Aorta (tissue), 5 donors: ENCODE measurements at places on chromosomes 3 and 15.

- no peak for DNase-seq
These were observed 10.3 kb downstream of the PKM start for GRCh38 chr15:72220687-72221086.

DNA sequence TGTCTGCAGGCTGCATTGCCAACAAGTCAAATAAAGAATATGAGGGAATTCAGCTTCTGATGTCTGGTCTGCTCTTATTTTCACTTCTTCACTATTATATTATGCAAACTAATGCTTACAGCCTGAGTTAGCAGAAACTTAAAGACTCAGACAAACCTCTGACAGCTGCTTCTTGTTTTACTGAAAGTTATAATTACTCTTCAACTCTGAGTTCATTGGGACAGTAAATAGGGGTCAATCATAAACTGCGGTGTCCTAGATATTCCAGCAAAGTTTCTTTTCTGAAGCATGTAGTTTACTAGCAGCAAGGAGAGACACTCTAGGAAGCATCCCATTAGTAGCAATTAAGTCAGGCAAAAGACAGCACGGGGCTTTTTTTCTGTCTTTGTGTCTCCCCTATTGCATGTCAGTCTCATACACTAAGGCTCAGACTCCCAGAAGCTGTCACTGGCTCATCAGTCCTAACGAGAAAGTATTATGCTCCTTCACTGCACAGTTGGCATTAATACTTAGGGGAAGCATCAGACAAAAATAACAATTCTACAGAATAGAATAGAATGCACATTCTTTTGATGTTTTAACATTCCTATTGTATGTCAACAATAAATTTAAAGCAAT is 1060.8 kb downstream of the ROBO1 start:
- no peak for DNase-seq

GRCh38 chr15:88657326-88658069 is 18.7 kb downstream of the ISG20 start:
- peak; percentile 65 for DNase-seq

- no peak for DNase-seq
These were observed 25.6 kb downstream of the MITF start for GRCh38 chr3:69764861-69765260.

- DNase-seq = no peak
These were observed 19.7 kb downstream of the FOXP1 start for GRCh38 chr3:71563827-71564226.

GRCh38 chr15:77862651-77863104 is 214.8 kb downstream of the TBC1D2B start:
- peak; percentile 63 for DNase-seq

DNA sequence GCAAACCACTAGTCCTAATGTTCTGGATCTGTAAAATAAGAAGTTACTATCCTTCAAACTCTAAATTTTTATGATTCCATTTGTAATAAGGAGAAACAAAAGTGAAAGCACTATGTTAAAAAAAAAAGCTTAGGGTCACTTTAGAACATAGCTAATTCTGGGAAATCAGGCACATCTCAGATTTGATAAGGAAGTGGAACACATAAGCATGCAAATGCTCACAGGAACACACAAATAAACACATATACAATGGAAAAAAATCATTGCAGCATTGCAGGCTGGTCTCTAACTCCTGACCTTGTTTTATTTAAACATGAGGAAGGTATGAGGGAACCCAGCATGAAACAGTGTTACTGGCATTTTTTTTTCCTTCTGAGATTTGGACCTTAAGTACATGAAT is 63.2 kb upstream of the TNFSF10 start:
- DNase-seq = no peak

DNA sequence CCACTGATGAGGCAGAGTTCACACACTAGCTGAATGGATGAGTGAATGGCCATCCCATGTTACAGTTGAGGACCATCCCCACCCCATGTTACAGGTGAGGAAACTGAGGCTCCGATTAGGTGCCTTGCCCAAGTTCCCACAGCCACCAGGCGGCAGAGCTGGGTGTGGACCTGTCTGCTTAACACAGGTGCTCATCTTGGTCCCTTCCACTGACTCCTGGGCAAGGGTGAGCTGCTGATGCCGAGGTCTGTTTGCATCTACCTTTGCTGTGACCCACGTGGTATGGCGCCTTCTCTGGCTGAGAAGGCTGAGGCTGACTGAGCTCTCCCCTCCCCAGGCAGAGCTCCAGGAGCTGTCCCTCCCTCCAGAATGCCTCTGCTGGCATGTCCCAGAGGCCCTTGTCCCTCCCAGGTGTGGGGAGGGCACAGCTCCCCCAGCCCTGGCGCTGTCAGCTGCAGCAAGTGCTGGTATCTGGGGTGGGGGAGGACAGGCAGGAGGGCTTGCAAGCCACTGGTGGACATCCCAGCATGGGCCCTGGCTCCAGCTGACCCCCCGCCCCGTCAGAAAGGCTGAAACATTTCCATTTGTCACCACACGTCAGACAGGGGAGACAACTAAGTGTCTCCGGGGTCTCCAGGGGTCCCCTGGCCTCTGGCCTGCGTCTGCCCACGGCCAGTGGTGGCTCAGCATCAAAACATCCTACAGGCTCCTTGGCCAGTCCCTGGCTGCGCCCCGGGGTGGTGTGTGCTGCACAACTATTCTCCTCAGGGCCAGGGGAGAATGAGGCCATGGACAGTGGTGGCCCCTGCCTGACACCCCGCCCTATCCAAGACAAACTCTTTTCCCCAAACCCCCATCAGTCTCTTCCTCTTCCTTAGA is 105.4 kb downstream of the ADCY5 start:
- DNase-seq = no peak

- no peak for DNase-seq
These were observed 148.3 kb upstream of the ADAMTS9 start for GRCh38 chr3:64836097-64836496.

DNA sequence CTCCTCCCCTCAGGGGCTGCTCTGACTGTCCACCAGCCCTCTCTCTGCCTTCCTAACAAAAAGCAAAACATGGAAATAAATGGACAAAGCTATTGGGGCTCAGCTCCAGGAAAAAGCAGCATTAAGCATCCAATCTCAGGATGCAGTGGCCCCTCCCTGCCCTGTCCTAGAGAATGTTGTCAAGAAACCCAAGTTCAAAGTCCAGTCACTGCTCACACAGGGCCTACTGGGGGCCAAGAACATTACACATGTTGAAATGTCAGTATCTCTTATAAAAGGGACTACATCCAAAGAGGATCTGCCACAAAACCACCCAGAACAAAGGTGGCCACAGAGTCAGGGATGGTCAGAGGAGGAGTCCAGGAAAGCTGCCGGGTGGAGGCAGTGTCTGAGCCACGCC is 7.6 kb upstream of the GRIP2 start:
- peak; percentile 51 for DNase-seq

DNA sequence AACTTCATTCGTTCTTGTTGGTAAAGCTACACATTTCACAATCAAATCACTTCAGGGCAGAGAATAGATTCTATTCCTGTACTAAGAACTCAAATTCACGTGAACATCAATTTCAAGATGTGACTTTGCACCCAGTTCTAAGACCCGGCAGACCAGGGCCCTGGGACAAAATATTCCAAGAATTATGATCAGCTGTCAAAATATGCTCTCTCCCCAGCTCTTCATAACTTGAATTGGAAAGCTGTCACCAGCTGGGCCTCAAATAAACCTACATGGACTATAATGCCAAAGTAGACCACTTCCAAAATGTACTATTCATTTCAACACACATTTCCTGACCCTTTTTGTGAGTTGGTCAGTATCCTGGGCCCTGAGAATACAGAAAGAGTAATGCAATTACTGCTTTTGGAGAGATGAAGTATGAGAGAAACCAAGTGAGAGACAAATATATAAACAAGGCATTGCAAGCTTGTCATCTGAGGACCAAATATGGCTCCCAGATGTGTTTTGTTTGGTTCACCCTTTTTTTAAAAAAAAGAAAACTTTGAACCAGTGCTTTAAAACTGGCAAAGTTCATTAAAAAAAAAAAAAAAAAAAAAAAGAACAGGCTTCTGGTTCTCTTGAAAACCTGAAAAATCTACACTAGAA is 14.9 kb downstream of the MAGI1 start:
- no peak for DNase-seq

DNA sequence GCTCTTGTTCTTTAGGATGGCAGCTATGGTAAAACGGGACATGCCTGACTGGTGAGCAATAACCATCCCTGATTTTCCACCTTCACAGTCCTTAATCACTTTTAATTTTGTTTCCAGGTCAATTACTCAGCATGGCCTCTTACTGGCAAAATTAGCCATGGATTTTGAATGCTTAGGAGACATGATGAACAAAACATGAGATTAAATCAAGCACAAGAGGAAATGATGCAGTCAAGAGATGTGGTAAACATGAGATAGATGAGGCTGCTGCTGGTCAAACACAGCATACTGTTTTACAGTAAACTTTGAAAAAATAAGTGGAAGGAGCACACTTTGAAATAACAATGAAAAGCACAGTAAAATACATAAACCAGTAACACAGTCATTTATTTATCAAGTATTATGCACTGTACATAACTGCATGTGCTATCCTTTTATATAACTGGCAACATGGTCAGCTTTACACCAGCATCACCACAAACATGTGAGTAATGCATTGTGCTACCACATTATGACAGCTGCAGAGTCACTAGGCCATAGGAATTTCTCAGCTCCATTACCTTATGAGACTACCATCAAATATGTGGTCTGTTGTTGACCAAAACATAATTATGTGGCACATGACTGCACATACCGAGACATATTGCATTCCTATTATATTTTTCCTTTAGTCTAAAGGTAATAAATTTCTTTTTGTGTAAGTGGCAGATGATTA is 30.1 kb upstream of the ZNF502 start:
- DNase-seq = no peak

- DNase-seq = no peak
These were observed 162.1 kb downstream of the WDR76 start for GRCh38 chr15:43988900-43989299.

GRCh38 chr3:16513141-16514020 is at the start of gene RFTN1:
TSS of gene RFTN1 (minus strand) at chr3:16513699. CDS start at chr3:16493869, 19,830 bp downstream.
- peak; percentile 88 for DNase-seq

DNA sequence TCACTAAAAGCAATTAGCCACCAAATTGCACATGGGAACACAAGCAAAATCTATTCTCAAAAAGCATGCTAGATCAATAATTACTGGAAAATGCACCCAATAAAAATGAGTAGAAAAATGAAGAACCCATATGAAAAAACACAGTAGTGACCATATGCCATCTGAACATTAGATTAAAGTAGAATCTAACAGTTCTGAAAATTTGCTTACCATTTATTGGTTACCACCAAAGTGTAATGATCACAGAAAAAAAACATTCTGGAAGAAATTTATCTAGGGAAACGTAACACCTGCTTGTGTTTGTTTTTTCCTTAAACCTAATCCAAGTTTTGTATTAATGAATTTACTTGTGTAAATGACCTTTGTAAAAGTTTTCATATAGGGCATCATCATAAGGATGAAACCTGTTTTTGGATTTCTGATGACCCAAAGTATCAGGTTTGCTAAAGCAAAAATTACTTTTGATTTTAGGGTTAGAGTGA is 37.6 kb upstream of the AADAC start:
- DNase-seq = no peak

DNA sequence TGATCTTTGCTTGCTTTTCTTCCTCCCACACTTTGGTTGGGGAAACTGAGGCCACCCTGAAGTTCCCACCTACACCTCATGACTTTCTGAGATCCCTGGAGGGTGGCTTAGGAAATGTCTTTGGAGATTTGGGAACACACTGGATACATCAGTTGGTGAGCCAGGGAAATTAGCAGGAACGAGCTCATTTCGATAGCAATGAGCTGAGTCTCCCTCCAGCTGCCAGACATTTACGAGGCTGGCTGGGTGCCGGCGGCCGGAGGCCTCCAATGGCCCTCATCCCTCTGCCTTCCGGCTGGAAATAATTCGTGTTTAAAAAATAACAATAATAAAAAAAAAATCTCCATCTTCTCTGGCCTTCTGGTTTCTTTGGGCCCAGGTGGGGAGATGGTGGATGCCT is 38.8 kb downstream of the SMAD6 start:
- DNase-seq = peak; percentile 76

DNA sequence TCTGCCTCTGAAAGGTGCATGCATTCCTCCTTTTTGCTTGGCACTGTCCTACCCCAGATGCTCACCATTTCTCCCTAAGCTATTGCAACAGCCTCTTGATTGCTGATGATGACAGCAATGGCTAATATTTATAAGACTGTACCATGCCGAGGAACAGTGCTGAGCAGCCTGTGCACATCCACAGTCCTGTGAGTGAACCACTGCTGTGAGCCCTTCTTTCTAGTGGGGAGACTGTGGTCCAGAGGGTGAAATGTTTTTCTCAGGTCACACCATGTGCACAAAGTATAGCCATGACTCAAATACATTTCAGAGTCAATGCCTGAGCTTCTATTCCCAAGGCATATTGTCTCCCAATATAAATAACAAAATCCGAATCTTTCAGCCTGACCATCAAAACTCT is 231.2 kb upstream of the LRTM1 start:
- no peak for DNase-seq

DNA sequence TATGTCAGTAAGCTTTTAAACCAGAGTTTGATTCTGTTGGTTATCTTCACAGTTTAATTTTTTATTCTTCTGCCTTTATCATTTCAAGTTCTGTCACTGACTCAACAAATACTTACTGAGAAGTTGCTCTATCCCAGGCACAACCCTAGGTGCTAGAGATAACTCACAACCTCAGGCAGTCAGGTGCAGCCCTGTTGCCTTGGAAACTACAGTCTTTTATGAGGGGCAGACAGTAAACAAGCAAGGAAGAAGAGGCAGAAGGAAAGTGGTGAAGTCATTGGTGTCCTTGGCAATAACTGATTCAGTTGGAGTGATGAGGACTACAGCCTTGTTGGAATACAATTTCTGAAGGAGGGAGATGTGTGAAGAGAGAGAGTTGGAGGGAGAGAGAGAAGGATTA is 142.1 kb upstream of the LRTM1 start:
- no peak for DNase-seq
